ENCODE measurements at places on chromosomes 5 and 9. TPM values are rescaled to one million over a fixed set of nuclear protein-coding genes. Genes with fewer than 3 reads are reported as not detected.
A peak's percentile ranks its signal among the peaks of the same experiment; 100 is the strongest.

AGXT2 gene
- total RNA-seq = 0.07 TPM

PRRX2 gene
- total RNA-seq = 0.17 TPM

BARHL1 gene
- total RNA-seq = not detected

ORM2 gene
- total RNA-seq = not detected

FOXB2 gene
- total RNA-seq = not detected

C9orf153 gene
- total RNA-seq = not detected

LTC4S gene
- total RNA-seq = not detected

OGN gene
- total RNA-seq = not detected

- DNase-seq = no peak
Observed at GRCh38 chr5:125179612-125180011, 433.2 kb upstream of the ZNF608 start.

GRCh38 chr9:105188746-105189145, 55.7 kb upstream of the SLC44A1 start:
- DNase-seq = peak; percentile 27

DNA sequence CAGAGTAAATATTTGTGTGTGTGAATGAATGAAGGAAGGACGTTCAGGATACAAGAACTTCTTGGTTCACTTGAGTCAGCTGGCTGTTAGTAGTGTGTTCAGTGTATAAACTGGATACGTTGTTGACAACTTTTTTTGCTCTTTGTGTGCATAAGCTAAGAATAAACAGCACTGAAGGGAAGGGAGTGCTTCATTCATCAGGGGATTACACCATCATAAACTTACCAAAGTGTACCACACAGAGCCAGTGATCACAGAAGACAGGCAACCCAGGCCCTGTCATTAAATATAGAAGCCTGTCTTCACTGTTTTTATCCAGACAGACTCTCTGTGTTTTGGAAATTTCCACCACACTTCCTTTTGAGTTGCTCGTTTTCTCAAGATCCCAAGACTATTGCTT, 55.5 kb upstream of the MEF2C start:
- DNase-seq = no peak

DNA sequence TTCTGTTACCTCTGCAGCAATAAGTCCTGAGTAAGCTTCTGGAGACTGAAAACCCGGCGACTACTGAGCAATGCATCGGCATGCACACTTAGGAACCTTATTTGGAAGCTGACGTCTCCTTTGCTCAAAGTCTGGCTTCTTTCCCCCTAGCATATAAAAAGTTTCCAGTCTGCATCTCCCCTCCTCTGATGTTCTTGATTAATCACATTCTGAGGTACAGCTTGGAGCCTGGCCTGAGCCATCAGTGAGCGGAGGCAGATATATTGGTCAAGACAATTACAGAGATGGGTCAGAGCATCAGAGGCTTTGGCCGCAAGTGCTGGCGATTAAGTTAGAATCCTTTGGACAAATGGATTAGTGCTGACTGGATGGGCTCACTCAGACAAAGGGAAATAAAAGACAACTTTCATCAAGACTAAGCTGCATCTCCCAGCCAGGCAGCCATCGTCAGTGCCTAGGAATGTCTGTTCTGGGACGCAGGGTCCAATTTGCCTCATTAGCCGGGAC, 140.7 kb downstream of the MTX3 start:
- DNase-seq = no peak

DNA sequence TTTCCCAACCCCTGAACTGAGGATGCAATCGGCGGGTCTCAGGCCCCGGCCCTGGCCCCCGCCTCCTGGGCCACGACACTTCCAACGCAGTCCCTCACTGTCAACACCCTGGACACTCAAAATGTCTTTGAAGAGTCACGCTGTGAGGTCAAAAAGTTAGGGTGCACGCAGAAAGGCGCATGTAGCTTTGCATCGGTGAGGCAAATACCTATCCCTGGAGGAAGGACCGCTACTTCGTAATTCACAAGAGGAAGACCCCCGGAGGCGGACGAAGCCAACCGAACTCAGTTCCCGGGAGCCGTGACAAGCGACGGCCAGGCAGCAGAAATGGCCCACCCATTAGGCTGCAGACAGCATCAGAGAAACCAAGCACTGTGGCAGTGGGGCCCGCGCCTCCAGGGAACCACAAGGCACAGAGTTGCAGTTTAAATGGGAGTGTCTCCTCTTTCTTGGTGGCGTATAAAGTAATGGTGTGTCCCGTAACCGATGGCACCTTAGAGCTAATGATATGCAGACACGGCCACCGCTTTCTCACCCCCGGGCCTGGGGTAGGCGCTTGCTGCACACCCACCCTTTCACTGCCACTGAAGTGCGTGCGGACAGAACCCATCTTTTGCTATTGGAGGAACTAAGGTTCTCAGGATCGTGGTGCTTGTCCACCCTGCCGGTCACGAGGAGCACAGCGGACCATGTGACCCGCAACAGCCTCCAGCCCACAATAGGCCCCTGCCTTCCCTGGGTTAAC, 9.0 kb downstream of the ADAMTS2 start:
- DNase-seq = no peak

DNA sequence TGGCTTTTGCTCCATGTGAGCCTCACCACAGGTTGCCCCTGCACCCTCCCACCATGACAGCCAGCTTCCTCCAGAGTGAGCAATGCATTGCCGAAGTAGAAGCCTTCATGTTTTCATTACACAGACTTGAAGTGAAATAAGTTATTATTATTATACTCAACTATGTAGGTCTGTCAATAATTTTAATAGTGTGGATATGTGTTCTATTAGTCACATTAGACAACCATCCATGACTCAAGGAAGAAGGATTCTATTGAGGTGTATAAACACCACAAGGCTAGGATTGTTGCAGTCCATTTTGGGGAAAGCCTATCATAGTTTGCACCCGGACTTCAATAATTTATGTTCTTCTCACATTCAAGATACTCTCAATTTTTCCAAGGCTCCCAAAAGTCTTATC, 369.5 kb downstream of the TAF11L14 start:
- DNase-seq = no peak

- DNase-seq = no peak
Observed at GRCh38 chr5:150624334-150625163, 15.9 kb upstream of the SYNPO start.

DNA sequence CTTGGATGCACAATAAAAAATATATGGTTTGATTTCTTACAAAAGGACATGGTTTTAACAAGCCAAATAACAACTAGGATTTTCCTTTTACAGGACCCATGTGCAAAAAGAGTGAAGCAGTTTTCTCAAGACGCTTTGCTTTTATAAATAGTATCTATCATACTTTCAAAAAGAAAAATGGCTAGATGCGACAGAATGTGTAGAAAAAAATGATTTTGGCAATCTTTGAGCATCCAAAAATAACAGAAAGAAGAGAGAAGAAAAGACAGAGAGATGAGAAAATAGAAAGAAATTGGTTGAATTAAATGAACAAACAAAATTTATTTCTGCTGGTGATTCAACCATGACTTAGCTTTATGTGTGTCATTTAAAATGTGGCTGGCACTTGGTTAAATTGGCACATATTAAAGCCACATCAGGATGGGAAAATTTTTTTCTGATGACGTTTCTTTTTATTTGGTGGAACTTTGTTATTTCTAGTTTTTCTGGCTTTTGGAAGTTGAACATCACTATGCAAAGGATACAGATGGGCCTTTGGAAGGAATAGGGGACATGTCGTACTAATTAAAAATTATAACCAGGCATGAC, 35.6 kb upstream of the NREP start:
- DNase-seq = peak; percentile 79

GRCh38 chr9:87088621-87089365, 141.5 kb upstream of the GAS1 start:
- no peak for DNase-seq

Data from M059J (cell line).